Activated CD8-positive, alpha-beta memory T cell treated with anti-CD3 and anti-CD28 coated beads, Interleukin-2, amount 10 ng/mL, durations not matched to agents 7 days and 5 days (primary cell): ENCODE measurements at places on chromosomes 1 and 21.

DNA sequence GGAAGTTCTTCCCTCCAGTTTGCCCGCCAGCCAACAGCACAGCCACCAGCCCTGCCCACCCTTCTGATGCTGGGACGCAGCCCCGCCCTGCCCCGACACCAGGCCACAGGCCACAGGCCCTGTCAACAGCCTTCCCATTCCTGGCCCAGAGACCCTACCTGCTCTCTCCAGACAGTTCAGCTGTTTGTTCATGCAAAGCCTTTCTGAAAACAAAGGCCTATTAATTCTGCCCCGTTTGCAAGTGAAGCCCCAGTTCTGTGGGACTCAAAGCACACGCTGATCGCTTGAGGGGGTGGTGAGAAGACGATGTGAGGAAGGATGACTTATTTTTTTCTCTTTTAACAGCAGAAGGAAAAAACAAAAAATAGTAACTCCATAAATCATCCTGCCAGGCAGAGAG is 55.4 kb upstream of the KIF26B start:
- H3K27ac ChIP-seq = no peak overlapping the region
- H3K27me3 ChIP-seq = no peaks in the 10 kb centered on the region
- no peaks in the 10 kb centered on the region for H3K4me1 ChIP-seq

GRCh38 chr1:6991266-6991665 is 206.0 kb downstream of the CAMTA1 start:
- H3K4me1 ChIP-seq = peaks cover 3% of the 10 kb centered on the region
- no peak for DNase-seq
- H3K4me3 ChIP-seq = no peak overlapping the region
- H3K27me3 ChIP-seq = peaks cover 49% of the 10 kb centered on the region
- no peak overlapping the region for H3K27ac ChIP-seq

DNA sequence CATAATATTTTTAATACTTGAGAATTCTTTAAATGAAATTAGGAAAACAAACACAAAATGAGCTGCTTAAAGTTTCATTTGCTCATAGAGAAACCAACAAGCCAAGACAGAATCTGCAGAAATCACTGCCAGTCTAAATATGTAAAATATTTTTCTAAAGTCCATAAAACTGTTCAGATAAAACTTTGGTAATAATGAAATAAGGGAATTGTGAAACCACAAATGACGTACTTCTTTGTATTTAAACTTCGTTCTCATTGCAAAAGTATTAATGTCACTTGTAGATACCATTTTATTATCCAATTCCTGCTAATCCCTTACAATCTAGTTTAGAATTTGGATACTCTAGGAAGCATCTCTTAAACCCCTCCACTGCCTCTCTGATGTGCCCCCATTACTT is 234.5 kb upstream of the NEGR1 start:
- no peaks in the 10 kb centered on the region for H3K27me3 ChIP-seq
- no peaks in the 10 kb centered on the region for H3K36me3 ChIP-seq
- no peak overlapping the region for H3K27ac ChIP-seq
- no peak for DNase-seq
- no peak overlapping the region for H3K4me3 ChIP-seq
- H3K4me1 ChIP-seq = no peaks in the 10 kb centered on the region

GRCh38 chr21:36509973-36510664 is 30.2 kb upstream of the CLDN14 start:
- no peaks in the 10 kb centered on the region for H3K36me3 ChIP-seq
- peaks cover 2% of the 10 kb centered on the region for H3K4me1 ChIP-seq
- H3K4me3 ChIP-seq = no peak overlapping the region
- DNase-seq = no peak
- H3K27ac ChIP-seq = no peak overlapping the region
- peaks cover 21% of the 10 kb centered on the region for H3K27me3 ChIP-seq

DNA sequence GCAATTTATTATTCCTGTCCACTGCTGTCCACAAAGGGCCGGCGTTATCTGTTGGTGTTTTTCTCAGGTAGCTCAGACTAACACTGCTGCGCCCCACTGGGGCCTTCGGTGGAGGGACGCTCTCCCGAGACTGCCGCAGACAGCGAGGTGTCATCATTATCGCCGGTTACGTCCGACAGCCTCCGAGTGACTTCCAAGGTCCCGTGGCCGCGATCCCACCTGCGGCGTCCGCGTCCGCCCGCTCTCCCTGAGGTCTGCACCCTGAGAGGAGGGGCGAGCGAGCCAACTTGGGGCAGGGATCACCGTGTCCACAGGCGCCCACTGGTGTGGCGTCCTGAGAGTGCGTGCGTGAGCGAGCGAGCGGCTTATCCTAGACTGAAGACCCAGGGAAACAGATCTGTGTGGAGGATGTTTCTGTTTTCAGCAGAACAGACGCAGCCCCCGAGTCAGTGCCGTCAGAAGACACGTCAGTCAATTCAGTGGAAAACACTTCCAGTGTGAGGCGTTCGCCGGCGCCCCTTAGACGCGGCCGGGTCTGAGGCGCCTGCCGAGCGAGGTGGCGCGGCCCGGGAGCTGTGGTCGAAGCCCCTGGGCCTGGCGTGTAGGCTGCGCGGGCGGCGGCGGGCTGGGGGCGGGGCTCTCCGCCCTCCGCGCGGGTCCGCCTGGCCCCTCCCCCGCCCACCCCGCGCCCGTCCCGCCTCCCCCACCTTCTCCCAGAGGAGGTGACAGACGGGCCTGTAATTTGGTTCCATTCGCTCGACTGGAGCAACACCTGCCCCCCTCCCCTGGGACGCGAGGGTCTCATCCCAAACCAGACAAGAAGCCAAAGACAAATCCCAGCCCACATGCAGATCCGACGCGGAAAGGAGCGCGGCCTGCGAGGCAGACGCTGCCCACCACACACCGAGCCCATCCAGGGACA is 12.6 kb downstream of the NHLH2 start:
- peaks cover 6% of the 10 kb centered on the region for H3K4me1 ChIP-seq
- H3K27ac ChIP-seq = no peak overlapping the region
- H3K36me3 ChIP-seq = peaks cover 2% of the 10 kb centered on the region
- DNase-seq = no peak

- no peaks in the 10 kb centered on the region for H3K27me3 ChIP-seq
- no peaks in the 10 kb centered on the region for H3K36me3 ChIP-seq
- peaks cover 3% of the 10 kb centered on the region for H3K4me1 ChIP-seq
- peak; percentile 83 for DNase-seq
Observed at GRCh38 chr1:168082008-168082876, 54.5 kb downstream of the GPR161 start.

DNA sequence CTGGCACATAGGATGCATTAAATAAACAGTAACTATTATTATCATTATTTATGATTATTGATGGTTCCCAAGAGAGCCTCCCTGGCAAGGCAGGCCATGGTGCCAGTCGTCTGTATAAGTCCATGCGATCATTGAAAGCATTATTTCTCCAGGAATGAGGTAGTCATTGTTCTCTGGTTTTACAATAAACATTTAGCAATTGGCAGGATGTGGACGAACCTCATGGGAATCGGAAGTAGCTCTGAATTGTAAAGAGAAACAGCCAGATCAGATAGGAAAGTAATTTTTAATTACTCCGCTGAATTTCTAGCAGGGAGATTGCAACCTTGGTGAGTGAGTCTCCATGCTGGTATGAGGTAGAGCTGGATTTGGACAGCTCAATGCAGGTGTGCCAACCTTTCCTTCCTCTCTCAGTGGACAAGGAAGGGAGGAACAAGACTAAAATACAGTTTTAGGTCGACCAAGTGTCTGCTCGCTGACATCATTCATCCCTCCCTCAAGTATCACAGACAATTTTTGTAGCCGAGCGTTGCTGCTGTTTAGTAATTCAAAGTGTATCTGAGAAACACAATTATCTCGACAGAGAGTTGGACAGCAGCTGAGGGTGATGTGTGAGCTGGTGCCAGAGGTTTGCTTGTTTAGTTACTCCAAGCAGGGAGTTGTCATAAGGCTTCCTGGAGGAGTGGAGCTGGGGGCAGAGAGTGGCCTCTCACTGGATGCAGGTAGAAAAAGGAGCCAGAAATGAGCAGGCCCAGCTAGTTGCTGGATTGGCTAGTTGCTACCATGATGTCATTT is 250.8 kb downstream of the KCNJ6 start:
- H3K4me3 ChIP-seq = no peak overlapping the region
- peaks cover 3% of the 10 kb centered on the region for H3K27me3 ChIP-seq

DNA sequence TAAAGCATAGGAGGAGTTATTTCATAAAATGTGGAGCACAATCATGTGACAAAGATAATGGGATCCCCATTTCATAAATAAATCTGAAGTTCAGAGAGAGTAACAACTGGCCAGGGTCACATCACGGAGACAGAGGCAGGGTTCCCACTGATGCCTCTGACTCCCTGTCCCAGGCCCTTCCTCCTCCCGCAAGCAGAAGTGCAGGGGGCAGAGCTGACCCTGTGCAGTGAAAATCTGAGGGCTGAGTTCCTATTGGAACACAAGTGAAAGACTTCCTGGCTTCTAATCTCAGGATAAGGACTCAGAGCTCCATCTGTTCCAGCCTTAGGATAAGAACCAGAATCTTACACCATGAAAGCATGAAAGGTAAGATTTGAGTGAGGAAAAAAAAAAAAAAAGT is 22.0 kb downstream of the SELL start:
- DNase-seq = no peak
- peaks cover 13% of the 10 kb centered on the region for H3K36me3 ChIP-seq
- H3K4me3 ChIP-seq = no peak overlapping the region
- H3K27me3 ChIP-seq = no peaks in the 10 kb centered on the region
- peaks cover 51% of the 10 kb centered on the region for H3K4me1 ChIP-seq
- peak overlapping the region; percentile 25 for H3K27ac ChIP-seq

GRCh38 chr1:245045087-245045881 is 109.5 kb upstream of the KIF26B start:
- no peak overlapping the region for H3K27ac ChIP-seq
- no peaks in the 10 kb centered on the region for H3K36me3 ChIP-seq
- H3K4me3 ChIP-seq = no peak overlapping the region
- peaks cover 2% of the 10 kb centered on the region for H3K27me3 ChIP-seq
- DNase-seq = no peak
